Cardiac muscle cell (in vitro differentiated cells and primary cell): ENCODE measurements at places on chromosomes 3 and 15.

DNA sequence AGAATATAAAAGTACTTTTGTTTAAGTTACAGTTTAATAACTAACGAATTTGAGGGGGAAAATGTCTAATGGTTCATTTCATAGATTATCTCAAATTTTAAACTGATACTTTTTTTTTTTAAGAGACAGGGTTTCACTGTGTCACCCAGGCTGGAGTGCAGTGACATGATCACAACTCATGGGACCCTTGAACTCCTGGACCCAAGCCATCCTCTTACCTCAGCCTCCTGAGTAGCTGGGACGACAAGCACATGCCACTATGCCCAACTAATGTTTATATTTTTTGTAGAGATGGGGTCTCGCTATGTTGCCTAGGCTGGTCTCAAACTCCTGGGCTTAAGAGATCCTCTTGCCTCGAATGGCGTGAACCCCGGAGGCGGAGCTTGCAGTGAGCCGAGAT, 16.5 kb downstream of the LRRC58 start:
- no peak for DNase-seq

- no peak for DNase-seq
Measured at GRCh38 chr3:76699846-76700245, 340.1 kb upstream of the ROBO2 start.

GRCh38 chr3:133570139-133570936, 3.1 kb upstream of the CDV3 start:
- peak; percentile 38 for DNase-seq

DNA sequence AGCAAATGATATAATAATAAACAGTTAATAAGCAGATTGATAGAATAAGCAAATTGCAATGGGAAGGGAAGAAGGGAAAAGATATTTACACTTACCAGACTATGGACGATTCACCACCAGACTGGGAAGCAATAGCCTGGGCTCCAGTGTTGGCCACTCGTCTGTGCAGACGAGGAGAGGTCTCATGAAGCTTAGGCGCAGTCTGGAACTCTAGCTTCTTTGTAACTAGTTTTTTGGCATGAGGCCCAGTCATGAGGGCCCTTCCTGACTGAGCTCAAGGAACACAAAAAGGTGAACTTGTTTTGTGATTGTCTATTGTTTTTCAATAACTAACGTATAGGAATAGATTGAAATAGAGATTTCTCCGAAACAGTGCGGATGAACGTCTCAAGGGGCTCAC, 63.3 kb upstream of the GATM start:
- no peak for DNase-seq

DNA sequence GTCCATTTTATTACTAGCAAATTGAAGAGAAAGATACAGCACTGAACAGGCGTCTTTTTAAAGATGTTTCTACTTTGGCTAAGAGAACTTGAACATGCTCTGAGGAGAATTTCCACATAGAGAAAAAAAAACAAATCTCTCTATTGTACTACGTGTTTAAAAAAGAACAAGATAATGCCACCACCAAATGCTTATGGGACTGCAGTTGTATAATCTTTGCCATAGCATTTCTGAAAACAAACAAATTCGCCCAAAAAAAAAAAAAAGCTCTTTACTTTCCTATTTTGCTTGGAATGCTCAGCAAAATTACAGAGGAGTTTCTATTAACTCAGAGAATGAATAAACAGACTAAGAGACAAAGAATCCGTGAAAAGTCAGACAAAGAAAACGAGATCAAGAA, 114.2 kb downstream of the CNTN3 start:
- DNase-seq: no peak

- peak; percentile 25 for DNase-seq
Measured at GRCh38 chr3:170383567-170383966, 26.1 kb downstream of the SKIL start.

DNA sequence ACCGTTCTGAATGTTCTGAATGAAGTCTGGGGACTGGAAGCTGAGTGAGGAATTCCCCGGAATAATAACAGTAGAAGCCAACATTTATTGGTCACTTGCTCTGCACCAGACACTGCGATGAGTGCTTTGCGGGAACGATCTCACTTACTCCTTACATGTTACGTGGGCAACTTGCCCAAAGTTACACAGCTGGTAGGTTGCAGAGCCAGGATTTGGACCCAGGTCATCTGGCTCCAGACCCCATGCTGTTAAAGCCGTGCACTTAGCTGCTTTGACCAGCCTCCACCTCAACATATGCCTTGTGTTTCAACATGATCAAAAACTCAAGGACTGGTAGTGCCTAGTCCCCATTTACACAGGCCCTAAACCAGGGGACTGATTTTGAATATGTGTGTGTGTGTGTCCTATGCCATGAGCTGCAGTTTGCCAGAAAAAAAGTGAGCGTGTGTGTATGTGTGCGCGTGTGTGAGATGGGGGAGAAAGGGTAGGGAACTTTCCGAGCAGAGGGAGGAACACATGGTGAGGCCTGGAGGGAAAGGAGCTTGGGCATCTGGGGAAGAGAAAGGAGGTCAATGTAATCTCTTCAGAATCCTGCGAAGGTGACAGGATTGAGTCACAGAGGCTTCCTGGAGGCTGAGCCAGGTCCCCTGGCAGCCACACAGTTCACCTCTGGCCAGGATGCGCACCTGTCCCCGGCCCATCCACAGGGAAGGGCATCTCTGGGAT, 28.9 kb downstream of the LINGO1 start:
- no peak for DNase-seq

DNA sequence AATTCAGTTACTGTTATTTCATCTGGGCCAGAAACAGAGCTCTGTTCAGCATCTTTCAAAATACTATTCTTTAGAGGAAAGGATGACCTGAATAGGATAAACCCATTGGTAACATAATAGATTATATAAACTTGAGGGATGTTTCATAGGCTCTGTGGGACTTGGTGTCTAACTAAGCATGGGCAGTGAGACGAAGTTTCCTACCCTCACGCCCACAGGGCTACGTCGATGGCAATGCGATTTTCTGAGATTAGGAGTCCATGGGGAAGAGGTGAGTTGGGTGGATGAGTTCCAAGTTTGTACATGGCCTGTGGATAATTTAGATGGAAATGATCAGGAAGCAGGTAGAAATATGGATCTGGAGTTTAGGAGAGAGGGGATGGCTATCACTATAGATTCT, 115.2 kb upstream of the TBL1XR1 start:
- DNase-seq: no peak

GRCh38 chr3:94524102-94524919, 461.4 kb downstream of the NSUN3 start:
- no peak for DNase-seq

- peak; percentile 4 for DNase-seq
Measured at GRCh38 chr3:66673293-66673692, 172.5 kb upstream of the LRIG1 start.
